M059J (cell line): ENCODE measurements at places on chromosomes 6 and 20.

DNA sequence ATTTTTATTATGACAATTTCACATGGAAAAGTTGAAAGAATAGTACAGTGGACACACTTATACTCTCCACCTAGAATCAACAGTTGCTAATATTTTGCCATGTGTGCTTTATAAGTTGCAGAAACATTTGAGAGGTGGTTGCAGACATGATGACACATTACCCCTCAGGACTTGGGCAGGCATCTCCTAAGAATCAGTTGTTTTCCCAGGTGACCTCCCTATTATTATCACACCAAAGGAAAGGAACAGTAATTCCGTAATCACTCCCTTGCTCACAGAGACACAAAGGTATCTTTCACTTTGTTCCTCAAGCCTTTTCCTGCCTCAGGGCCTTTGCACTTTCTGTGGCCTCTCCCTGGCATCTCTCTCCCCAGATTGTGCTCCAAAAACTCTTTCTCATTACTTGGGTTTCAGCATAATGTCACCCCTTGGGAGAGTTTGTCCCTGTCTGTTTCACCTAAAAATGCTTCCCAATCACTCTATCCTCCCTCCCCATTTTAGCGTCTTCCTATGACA lies 5.9 kb upstream of the SULF2 start:
- DNase-seq = peak; percentile 89

DNA sequence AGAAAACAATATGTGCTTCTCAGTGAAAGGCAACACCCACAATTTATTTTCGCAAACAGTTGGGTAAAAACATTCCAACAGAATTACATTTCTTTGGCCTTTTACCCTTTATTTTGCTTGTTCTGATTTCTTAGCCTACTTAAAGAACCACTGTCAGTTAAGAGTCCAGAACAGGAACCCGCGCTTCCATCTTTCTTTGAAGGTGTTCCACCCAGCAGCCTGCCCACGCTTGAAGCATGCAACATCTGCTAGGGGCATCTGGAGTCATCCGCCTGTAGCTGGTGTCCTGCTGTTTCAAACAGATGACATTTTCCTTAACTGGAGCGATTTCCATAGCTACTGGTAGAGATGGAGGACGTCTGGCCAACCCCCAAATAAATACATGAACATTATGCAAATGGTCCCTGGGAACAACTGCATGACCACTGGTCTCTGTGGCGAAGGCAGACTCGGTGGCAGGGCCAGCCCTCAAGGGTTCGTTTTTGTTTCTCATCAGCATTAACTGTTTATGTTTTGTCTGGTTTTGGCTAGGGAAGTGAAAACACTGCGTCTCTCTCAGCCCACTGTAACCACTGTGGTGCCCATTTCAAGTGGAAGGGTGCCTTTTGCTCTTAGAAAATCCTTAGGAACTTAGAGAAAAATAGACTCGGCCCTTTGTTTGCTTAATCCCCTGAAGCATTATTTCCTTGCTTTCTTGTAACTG lies 51.6 kb downstream of the LAMA4 start:
- peak; percentile 81 for DNase-seq

- peak; percentile 66 for DNase-seq
These were observed 2.0 kb downstream of the SOX4 start for GRCh38 chr6:21595285-21596144.

GRCh38 chr6:154410619-154411072 lies 54.0 kb upstream of the IPCEF1 start:
- DNase-seq = peak; percentile 100

GRCh38 chr6:10908228-10908627 lies 21.4 kb downstream of the SYCP2L start:
- no peak for DNase-seq

- peak; percentile 21 for DNase-seq
These were observed 460 bp downstream of the PLAGL1 start for GRCh38 chr6:144007478-144008119.

GRCh38 chr20:24746351-24746685 lies 202.8 kb upstream of the CST7 start:
- DNase-seq = peak; percentile 77

GRCh38 chr6:87724983-87725811 lies 23.2 kb upstream of the AKIRIN2 start:
- no peak for DNase-seq

DNA sequence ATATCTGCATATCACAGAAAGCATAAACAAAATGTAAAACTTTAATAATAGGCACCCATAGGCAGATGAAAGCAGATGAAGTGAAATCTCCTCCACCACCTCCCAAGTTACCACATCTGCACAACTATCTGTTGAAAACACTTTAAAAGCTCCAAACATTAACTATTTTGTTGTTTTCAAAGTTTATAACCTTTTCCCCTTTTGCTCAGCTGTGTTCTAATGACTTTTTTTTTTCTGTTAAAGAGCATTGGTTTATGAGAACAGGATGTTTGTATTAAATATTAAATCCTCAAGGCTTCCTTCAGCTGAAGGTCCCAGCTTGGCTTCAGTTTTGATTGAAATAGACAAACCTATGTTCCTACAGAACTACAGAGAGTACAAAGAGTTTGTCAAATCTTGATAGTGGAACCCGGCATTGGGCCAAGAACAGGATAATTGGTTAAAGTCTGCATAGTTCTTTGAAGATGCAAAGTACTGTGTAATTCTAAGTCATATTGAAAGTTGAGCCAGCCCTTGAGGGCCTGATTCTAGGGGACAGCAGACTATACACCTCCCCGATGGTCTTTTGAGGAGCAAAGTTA lies 255.1 kb upstream of the JAG1 start:
- DNase-seq = peak; percentile 75

DNA sequence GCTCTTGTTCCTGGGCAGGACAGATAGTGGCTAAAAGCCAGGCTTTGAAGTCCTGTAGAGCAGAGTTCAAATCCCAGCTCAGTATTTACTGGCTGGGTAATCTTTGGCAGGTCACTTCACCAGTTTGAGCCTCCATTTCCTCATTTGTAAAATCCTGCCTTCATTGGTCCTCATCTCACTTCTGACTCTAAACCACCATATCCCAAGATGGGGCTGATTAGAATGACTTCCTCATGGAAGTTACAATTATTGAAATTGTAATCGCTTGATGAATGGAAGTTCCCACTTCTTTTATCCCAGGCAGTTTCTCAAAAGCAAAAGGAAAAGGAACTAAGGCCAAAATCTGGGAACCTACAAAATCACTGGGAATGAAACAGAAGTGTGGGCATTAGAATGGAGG lies 35.9 kb upstream of the B4GALT5 start:
- no peak for DNase-seq

DNA sequence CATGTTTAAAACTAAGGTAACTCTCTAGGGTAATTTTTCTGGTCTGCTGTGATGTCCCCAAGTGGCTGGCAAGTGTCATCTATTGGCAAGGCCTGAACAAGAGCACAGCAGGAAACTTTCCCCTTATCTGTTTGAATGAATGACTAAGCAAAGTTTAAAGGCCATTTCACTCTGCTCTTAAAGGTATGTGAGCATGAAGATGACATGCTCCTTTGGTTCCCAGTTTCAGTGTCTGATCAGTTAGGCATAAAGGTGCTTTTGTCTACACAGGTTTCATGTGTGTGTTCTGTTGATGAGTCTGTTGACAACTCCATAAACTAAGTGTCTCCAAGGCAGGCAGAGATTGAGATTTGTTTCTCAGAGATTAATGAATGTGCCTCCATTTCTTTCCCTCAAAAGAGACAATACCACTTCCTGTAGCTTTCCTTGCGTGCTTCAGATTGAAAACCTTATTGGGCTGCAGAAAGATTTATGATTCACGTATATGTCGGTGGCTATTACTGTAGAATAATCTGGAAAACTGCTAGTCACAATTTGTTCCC lies 83.9 kb downstream of the MAP3K7 start:
- DNase-seq = peak; percentile 5

DNA sequence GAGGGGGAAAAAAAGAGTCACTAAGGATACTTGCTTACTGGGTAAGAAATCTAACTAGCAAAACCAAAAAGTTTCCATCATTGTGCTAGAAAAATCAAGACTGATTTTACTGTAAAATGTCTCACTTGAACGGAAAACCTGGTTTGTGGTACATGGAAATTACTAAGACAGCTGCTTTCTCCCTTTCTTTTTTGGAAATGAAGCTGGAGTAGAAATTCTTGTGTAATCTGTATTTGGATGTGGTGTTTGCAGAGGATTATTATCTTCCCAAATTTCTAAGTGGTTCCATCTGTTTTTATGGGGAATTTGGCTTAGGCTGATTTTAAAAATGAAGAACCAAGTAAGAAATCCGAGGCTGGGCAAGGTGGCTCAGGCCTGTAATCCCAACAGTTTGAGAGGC lies 20.4 kb downstream of the EPB41L2 start:
- no peak for DNase-seq

- no peak for DNase-seq
These were observed 17.6 kb downstream of the ARID1B start for GRCh38 chr6:156794546-156795354.

- DNase-seq = no peak
These were observed 67.3 kb upstream of the RALY start for GRCh38 chr20:33926425-33926824.

- DNase-seq = peak; percentile 91
These were observed 215.2 kb downstream of the NFATC2 start for GRCh38 chr20:51327251-51327841.
